ENCODE measurements at places on chromosomes 6 and 20. TPM values are rescaled to one million over a fixed set of nuclear protein-coding genes. Genes with fewer than 3 reads are reported as not detected.

DNA sequence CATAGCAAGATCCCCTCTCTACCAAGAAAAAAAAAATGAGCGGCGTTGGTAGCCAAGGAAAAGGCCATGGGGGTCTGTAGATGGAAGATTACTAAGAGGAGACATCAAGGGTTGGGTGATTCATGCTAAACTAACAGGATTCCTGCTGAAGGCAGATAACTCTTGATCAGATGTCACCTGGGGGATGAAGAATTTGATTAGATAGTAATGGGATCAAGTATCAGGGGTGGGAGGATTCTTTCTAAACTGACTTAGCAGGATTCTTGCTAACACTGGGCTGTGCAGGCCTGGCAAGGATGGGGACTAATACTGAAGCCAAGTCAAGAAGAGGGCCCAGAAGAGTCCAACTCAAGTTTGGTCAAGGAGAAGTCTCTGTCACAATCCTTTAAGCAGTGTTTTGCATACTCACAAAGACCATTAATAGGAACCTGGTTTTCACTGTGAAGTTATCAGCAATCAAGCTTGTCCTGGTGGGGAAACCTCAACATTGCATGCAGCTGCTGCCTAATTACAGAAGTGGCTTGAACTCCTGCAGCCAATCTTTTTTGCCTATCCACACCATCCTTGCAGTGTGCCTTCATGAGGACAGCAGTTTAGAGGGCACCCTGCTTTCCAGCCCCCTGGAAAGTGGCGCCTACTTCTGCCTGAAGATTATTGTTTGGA, 61.3 kb downstream of the ANKRD6 start:
- no peak overlapping the region for H3K27ac ChIP-seq
- H3K4me3 ChIP-seq: no peak overlapping the region
- DNase-seq: no peak

The ADGRG6 gene
- 20.0 TPM for total RNA-seq

DNA sequence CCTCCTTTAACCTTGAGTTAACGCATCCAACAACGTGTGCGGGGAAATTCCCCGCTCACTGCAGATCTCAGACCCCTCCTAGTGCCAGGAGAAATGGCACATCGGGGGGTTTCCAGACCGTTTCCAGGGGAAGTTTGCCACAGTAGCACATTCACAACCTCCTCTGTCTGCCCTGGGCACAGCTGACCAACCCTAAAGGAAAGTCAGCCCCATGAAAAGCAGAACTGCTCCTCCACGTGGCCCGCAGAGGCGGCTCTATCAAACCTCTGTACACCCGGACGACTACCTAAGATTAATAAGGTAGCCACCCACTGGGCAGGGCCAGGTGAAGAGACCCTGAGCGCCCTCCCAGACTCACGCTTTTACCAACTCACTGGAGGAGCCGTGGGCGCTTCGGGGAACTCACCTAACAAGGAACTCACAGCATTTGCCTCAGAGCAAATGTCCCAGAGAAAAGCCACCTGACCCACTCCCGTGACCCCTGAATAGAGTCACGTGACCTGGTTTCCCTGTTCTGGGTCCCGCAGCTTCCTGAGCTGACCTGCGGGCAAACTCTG, 93.1 kb downstream of the PRND start:
- no peaks in the 10 kb centered on the region for H3K27me3 ChIP-seq
- no peaks in the 10 kb centered on the region for H3K36me3 ChIP-seq
- DNase-seq: peak; percentile 64
- H3K4me3 ChIP-seq: peak overlapping the region; percentile 27
- no peaks in the 10 kb centered on the region for H3K4me1 ChIP-seq

- no peaks in the 10 kb centered on the region for H3K36me3 ChIP-seq
- DNase-seq: peak; percentile 66
- no peak overlapping the region for H3K4me3 ChIP-seq
Measured at GRCh38 chr20:50146732-50147662, 6.5 kb downstream of the PEDS1 start.
